CMK (cell line): ENCODE measurements at places on chromosomes 6 and 20.

GRCh38 chr20:32445539-32446273, 87.6 kb downstream of the ASXL1 start:
- no peak for DNase-seq

- no peak for DNase-seq
Observed at GRCh38 chr20:47984437-47984836, 199.2 kb upstream of the SULF2 start.

DNA sequence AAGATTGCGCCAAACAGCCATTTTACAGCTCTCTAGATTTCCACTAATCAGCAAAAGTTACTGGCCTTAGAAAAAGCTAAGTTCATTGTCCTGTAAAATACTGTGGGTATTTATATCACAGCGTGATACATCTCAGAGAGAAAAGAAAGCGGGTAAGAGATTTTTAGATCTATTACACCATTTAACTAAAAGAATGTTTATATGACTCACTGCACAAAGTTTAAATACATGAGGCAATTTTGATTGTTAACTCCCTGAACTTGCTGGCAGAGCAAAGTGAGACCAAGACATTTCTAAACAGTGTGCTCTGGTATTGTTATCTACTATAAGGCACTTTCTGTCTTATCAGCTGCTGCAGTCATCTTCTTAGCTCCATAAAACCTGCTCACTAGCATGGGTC, 314.3 kb downstream of the EPHA7 start:
- DNase-seq, result no peak

DNA sequence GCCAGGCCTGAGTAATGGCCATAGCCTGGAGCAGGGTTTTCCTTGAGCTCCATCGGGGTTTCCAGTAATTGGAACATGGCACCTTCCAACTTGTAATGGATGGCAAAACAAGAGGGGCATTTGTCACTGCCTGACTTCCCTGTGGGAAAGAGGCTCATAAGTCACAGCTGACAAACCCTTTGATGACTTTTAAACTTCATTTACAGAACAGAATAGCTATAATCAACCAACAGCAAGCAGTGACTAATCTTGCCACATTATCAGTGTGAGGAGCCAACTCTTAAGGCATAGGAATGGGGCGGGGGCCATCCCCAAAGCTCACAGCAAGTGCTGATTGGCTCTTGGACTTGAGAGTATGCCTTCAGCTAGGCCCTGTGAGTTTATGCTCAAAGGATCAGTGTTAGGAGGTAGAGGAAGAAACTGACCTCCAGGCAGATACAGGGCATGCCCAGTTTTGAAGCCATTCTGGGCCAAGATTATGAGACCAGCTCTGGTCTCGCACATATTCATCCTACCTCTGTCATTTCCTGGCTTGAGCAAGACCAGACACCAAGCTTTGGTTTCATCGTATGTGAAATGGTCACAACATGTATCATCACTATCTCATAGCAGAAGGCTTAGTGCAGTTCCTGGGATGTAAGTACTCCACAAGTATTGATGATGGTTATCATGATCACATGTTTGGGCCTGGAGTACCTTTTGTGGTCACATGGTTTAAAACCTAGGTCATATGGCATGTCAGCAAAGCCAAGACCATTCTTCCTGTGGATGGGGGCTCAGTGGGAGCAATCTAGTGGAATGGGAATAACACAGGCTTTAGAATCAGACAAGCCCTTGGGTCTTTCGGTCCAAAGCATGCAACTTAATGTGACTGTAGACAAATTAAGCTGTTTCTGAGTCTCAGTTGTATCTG, 49.2 kb downstream of the EIF2S2 start:
- no peak for DNase-seq

DNA sequence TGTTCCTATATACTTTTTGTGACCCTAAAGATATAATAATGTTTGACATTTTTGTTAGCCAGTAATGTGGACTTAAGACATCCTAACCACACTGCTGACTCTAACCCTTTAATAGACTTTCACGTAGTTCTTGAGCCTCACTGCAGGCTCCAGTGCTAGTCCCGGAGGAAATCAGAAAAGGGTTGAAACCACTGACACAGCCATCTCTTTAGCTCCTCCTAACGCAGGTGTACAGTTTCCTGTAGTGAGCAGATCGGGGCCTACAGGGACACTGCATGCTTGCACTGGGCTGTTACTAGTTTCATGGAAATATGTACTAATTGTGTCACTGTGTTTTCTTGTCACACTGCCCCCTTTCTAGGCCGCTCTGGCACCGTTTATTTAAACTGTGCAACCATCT, 512 bp upstream of the HDGFL1 start:
- no peak for DNase-seq

- no peak for DNase-seq
Observed at GRCh38 chr6:38452816-38453660, 186.7 kb downstream of the BTBD9 start.

DNA sequence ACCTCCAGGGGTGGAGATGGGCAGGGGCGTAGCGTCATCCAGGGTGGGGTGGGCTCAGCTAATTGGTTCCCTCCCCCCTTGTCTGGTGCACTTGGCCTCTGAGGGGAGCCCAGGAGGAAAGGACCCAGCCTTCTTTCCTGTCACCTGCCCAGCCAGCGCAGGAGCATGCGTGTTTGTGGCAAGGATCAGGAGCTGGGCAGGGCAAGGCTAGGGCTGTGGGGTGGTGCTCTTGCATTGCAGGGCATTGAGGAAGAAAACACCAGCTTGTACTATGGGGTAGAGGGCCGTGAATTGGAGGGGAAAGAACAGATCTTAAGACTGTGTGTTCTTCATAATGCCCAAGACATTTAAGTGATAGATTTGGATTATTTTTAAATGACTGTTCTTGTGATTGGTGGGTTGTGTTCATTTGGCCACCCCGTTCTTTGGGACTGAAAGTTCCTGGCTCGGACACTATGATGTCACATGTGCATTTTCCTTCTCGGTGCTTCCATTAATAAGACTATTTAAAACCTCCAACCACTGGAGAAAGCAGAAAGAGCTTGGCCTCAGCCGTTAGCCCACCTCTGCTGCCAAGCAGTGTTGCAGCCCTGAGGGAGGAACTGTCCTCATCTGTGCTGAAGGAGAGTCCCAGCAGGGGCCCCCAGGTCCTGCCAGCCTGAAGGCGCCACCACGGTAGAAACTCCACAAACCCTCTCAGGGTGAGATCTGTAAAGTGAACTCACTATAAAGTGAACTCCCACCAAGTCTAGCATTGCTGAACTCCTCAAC, 136.2 kb upstream of the INSM1 start:
- DNase-seq, result no peak

- DNase-seq, result no peak
Observed at GRCh38 chr6:88698661-88699060, 264.8 kb downstream of the RNGTT start.

- no peak for DNase-seq
Observed at GRCh38 chr20:7240490-7240889, 473.0 kb downstream of the BMP2 start.

DNA sequence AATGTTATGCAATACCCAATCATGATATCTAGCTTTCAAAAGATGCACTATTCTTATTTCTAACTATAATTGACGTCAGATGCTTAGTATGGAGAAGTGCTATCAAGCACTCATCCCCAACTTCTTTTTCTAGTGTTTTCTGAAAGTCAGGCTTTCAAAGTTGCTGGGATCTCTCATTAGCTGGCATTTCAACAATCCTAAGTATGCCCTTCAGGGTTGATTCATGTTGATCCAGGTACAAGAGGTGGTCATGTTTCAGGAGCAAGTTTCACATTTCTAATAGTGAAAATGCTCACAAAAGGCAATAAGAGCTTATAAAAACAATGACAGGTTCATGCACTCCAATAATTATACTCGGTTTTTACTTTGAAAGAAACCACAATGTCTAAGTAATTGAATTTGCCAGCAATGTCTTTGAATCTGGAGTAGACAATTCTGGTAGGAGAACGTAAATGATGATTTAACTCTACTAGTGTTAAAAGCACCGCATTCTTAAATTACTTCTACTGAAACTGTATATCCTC, 193.7 kb upstream of the KHDRBS2 start:
- DNase-seq, result no peak

GRCh38 chr20:35224536-35224935, 2.0 kb upstream of the MMP24 start:
- DNase-seq, result no peak

DNA sequence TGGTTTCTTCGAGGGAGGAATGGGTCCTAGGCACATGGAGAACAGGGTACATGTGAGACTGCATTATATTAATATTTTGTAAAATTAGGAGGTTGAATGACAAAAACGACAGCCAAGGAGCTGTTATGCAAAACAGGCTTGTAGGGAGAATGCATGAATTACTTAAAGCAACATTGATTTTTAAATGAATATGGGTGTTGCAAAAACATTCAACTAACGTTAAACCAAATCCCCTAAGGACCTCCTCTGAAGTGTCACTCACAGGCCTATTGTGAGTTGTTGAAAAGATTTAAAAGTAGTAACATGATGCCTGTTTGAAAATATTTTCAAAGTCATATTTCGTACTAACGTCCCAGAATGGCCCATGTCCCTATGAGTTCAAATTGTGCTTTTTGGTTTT, 21.9 kb downstream of the FBXL4 start:
- DNase-seq, result no peak

DNA sequence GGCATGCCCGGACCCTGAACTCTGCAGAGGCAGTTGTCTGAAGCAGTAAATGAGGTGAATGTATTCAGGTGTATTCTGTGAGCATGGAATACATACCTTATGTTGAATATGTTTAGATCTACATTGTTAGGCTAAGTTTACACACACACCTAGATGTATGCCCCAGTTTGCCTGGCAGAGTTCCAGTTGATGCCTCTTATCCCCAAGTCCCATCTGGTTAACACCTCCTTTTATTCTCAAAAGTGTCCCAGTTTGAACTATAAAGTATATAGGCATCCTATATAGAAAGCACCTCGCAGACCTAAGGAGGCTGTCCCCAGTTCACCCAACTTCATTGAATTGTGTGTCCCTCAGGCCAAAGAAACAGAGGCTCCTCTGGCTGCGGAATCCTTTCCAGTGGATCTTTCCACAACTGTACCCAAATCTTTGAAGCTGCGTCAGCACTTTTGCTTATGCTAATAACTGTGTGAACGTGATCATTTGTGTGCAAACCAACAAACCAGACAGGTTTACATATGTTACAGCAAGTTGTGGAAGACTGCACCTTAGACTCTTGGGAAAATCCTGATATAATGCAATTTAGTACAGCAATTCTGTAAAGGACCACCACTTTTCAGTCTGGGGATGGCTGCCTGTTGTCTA, 4.8 kb upstream of the DHX35 start:
- DNase-seq, result peak; percentile 8

GRCh38 chr6:24537082-24537699, 42.4 kb downstream of the ALDH5A1 start:
- DNase-seq, result no peak

DNA sequence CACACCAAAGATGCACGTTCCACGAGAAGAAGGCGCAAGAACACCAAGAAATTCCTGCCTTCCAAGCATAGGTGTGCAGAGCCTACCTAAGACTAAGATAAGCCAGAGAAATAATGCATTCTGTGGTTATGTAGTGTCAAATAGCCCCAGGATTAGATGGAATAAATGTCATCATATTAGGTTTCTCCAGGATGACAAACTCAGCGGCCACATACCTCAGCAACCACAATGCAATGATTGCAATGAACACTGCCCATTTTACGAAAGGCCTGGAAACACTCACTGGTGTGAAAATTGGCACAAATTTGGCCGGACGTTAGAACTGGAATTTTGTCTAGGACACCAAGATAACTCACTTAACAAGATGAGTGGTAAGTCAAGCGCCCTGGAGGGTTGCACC, 129.7 kb downstream of the SLC22A3 start:
- no peak for DNase-seq

DNA sequence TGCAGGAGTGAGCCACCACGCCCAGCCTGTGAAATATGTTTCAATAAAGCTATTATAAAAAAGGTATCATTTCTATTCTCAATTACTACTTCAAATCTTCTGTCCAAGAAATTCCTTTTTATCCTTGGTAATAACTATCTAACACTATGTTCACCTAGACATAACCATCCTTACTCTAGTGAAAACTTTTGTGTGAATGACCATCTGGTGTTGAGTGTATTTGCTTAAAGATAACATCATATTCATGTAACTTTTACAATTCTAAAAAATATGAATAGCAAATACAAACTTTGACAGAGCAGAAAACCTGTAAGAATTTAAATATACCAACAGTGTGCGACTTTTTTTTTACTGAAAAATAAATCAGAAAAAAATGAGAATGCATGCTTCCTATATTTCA, 96.9 kb downstream of the MAP3K5 start:
- DNase-seq, result no peak

- DNase-seq, result no peak
Observed at GRCh38 chr6:105275542-105275941, 95.7 kb upstream of the POPDC3 start.

- no peak for DNase-seq
Observed at GRCh38 chr6:127959869-127960268, 59.0 kb upstream of the THEMIS start.

- DNase-seq, result no peak
Observed at GRCh38 chr6:5116243-5116991, 31.3 kb downstream of the PPP1R3G start.

GRCh38 chr6:35775031-35775430, 1.4 kb upstream of the CLPSL2 start:
- DNase-seq, result no peak
